ENCODE measurements at places on chromosomes 12 and 14.

GRCh38 chr14:94998685-94999084, 158.6 kb downstream of the DICER1 start:
- no peak for DNase-seq

DNA sequence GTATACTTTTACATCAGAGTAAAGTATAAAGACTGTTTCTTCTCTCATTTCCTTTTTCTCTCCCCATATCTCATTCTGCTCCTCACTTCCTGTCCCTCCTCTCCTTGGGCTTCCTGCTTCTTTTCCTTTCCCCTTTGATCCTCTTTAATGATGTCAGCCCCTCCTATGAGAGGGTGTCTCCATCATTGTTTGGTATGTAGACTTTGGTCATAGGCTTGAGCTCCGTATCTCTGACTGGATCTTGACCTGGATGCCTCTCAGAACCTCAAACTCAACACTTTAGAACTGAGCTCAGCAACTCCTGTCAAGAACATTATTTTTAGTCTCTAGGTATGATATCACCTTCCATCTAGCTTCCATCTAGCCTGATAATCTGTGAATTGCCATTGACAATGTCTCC, 50.3 kb downstream of the AKAP6 start:
- no peak for DNase-seq

- DNase-seq = no peak
These were observed 186.2 kb downstream of the DUSP6 start for GRCh38 chr12:89166121-89166520.

GRCh38 chr12:71941174-71941573, 2.5 kb downstream of the TPH2 start:
- no peak for DNase-seq

DNA sequence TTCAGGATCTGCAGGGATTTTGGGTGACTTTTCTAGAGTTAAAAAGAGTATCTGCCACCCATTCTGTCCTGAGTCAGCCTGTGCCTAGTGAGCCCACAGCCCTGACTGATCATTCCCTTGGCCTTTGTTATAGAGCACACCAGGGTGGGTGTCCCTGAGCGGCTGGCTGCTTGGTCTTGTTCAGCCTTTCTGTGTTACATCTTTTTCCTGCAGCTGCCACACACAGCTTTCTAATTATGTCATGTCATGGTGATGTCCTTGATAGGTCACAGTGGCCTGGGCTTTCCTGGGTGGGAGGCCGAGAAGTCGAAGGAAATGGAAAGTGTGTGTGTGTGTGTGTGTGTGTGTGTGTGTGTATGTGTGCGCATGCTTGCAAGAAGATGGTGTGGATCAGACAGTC, 293.2 kb upstream of the CRY1 start:
- no peak for DNase-seq

- DNase-seq = no peak
These were observed 170.8 kb downstream of the EGLN3 start for GRCh38 chr14:33780035-33780434.

DNA sequence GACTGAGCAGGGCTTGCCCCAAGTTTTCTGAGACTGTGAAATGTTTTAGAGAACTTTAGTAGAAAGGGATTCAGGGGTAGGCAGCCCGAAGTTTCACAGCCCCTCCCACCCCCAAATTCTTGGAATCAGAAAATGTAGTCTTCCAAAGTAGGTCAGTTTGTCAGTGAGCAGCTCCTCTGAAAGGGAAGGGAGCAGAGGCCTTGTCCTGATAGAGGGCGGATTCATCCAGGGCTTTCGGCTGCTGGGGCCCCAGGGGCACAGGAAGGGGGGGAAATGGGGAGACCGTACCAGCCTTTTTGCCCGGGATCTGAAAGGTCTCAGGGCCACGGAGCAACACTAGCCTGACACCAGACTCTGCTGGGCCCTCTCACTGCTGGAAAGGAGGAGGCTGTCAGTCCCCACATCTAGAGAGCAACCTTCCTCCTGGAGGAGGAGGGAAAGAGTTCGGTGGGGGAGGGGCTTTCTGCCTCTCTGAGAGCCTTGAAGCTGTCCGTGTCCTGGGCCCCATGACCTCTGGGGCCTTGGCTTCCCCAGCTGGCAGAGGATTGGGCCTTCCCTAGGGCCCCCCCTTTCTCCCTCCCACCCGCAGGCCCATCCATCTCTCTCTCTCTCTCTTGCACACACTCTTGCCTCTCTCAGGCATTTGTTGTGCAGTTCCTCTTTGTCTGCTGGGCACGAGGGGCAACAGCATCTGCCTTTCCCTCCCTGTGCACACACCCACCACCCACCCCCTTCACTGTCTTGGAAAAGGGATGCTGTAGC, at the start of gene IKZF4:
TSS of gene IKZF4 (plus strand) at position 621 of the 762 bp plus-strand sequence. CDS start 451 bp downstream, outside the sequence.
- DNase-seq = peak; percentile 83

- DNase-seq = no peak
These were observed 50.1 kb downstream of the LRCOL1 start for GRCh38 chr12:132560364-132560613.

GRCh38 chr14:24712909-24713308, 78.9 kb upstream of the GZMB start:
- no peak for DNase-seq

DNA sequence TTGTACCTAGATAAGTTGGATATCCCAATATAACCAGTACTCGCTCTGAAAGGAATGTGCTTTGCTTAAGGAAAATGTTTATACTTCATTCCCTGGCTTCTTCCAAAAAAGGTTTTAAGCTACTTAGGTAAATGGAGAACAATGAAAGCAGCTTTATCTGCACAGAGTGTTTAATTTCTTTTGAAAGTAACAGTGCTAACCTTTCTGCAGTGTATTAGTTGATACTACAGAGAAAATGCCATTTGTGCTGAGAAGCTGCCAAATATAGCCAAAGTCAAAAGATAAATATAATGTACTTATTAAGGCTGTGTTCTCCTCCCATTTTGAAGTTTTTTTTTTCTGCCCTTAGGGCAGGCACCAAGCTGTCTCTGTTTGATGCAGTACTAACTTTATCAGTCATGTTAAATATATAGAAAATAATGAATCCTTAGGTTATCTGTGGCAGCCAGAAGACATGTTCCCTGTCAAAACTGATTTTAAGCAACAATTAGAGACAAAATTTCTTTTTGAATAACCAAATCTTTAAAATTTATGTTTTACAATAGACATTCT, 145.4 kb upstream of the KITLG start:
- DNase-seq = no peak

DNA sequence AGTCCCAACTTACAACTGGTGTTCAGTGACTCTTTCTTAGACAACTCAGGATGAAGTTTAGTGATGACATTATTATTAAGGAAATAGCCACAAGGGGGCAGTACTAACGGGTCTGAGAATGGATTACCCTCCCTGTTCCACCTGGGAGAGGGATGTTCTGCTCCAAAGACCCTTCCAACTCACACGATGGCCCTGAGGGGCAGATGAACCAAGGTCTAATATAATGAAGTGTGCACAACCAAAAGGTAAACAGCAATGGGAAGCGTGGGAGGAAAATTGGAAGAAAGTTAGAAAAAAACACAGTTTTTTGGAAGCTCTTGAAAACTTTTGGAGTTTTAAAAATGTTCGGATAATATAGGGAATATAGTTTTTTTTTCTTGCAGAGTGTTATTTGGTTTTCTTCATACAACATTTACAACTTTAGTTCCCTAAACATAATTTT, 24.0 kb downstream of the FGF6 start:
- peak; percentile 45 for DNase-seq

- DNase-seq = peak; percentile 21
These were observed 1277.3 kb downstream of the SLC16A7 start for GRCh38 chr12:60872850-60873713.

DNA sequence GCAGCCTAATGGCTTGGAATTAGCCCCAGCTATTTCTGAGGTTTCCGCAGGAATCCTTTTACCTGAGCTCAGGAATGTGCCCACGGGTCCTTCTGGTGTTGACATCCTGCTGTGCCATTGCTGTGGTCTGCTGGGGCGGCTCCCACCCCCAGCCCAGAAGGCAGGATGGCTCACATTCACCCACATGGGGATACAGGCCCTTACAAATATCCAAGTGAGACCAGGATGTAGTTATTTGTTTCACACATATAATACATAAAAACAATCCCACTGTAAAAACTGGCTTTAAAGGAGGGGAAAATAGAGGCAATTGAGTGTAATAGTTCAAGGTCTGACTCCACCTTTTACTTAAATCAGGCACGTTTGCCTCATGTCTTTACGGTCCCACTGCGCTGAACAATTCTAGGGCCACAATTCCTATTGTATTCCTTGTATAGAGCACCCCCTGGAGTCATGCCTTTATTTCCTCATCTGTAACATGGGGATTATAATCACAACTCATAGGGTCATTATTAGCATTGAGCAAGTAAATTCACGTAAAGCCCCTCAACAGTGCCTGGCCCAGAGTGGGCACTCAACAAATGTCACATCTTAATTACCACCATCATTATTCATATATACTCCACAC, 57.2 kb upstream of the FICD start:
- no peak for DNase-seq

DNA sequence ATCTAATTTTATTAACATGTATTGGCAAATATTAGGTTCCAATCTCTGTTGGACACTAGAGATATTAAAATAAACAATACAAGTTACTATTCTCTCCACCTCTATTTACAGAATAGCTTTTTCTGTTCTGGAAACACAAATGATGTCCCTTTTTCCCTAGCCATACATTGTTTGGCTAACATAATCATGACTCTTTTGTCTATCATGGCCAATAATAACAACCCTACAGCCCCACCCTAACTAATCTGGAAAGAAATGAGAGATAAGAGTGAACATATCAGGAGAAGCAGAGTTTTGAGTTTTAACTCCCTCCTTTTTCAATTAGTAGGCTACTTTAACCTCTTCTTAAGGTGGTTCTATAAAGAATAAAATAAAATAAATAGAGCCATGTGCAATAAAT, 40.2 kb downstream of the RASSF9 start:
- no peak for DNase-seq

All from common myeloid progenitor, CD34-positive (primary cell).